Hepatocyte (in vitro differentiated cells): ENCODE measurements at places on chromosomes 6 and 20. TPM values are rescaled to one million over a fixed set of nuclear protein-coding genes. Genes with fewer than 3 reads are reported as not detected.

GRCh38 chr6:27238010-27238983, 9.2 kb upstream of the PRSS16 start:
- H3K27ac ChIP-seq: no peak overlapping the region
- DNase-seq: no peak
- H3K4me3 ChIP-seq: peak overlapping the region; percentile 39
- no peaks in the 10 kb centered on the region for H3K36me3 ChIP-seq
- no peaks in the 10 kb centered on the region for H3K4me1 ChIP-seq

- no peaks in the 10 kb centered on the region for H3K36me3 ChIP-seq
- no peaks in the 10 kb centered on the region for H3K4me1 ChIP-seq
- no peak for DNase-seq
Measured at GRCh38 chr20:15487030-15487429, 1086.2 kb downstream of the KIF16B start.

DNA sequence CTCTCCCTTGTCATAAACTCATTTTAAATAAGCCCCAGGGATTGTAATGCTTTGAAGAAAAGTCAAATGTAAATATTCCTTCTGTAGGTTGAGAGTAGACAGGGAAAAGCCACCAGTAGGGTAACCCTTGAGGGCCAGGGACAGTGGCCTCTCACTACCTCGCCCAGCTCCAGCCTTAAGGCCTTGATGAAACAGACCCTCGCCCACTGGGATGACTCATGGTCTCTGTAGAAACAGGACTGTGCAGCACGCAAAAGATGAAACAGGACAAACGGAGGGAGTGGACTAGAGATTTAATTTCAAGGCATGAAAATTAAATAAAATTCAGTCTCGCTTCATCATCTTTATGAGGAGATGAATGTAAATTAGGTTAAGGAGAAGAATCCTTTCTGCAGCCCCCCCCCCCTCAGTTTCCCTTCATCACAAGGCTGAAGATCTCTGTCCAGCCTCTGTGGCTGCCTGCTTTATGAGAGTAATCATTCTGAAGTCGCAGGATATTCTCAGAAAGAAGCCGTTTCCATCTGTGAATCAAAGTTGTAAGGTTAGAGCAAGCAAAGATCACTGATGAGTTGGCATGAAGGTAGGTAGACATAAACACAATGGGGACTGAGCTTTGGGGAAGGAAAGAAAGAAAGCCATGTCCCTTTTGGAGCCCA, 60.4 kb downstream of the TMEM200A start:
- peaks cover 13% of the 10 kb centered on the region for H3K4me1 ChIP-seq
- H3K36me3 ChIP-seq: no peaks in the 10 kb centered on the region
- DNase-seq: peak; percentile 48

DNA sequence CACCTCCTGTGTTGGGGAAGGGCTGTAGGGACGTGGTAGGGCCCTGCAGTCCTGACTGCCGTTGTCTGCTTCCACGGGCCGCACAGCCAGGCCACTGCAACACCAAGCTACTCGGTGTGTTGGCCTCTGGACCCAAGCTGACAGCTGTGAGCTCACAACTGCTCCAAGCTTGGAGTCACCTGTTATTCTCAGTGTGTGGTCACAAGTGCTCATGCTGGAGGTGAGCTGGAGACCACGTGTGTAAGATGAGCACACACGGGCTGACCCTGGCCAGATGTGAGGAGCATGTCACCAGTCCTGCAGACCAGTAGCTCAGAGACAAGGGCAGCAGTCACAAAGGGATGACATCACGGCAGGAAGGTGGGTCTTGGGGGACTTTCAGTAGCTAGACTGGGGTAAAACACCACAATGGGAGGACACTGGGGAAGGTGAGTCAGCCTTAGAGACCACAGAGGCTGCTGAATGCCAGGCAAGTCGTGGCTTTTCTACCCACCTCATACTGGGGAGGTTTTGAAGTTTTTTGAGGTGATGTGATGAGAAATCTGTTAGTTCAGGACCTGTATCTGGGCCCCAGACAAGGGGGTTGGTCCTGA, 87.3 kb downstream of the FAM120B start:
- no peaks in the 10 kb centered on the region for H3K36me3 ChIP-seq
- no peak overlapping the region for H3K27ac ChIP-seq
- no peaks in the 10 kb centered on the region for H3K27me3 ChIP-seq
- H3K4me1 ChIP-seq: no peaks in the 10 kb centered on the region

- H3K27ac ChIP-seq: no peak overlapping the region
- no peak overlapping the region for H3K4me3 ChIP-seq
- H3K27me3 ChIP-seq: no peaks in the 10 kb centered on the region
- no peak for DNase-seq
- H3K36me3 ChIP-seq: no peaks in the 10 kb centered on the region
Measured at GRCh38 chr6:15016813-15017212, 229.1 kb upstream of the JARID2 start.

GRCh38 chr6:12869816-12870432, 153.4 kb downstream of the PHACTR1 start:
- no peak for DNase-seq
- peaks cover 10% of the 10 kb centered on the region for H3K27me3 ChIP-seq
- no peaks in the 10 kb centered on the region for H3K36me3 ChIP-seq

GRCh38 chr6:10690651-10691445, 3.6 kb downstream of the C6orf52 start:
- DNase-seq: peak; percentile 11
- H3K4me1 ChIP-seq: peaks cover 40% of the 10 kb centered on the region
- H3K4me3 ChIP-seq: peak overlapping the region; percentile 4
- H3K27me3 ChIP-seq: no peaks in the 10 kb centered on the region
- no peaks in the 10 kb centered on the region for H3K36me3 ChIP-seq

GRCh38 chr6:89290401-89291155, 24.5 kb downstream of the GABRR2 start:
- H3K4me1 ChIP-seq: no peaks in the 10 kb centered on the region
- H3K4me3 ChIP-seq: no peak overlapping the region
- no peaks in the 10 kb centered on the region for H3K27me3 ChIP-seq
- DNase-seq: no peak
- H3K36me3 ChIP-seq: no peaks in the 10 kb centered on the region

DNA sequence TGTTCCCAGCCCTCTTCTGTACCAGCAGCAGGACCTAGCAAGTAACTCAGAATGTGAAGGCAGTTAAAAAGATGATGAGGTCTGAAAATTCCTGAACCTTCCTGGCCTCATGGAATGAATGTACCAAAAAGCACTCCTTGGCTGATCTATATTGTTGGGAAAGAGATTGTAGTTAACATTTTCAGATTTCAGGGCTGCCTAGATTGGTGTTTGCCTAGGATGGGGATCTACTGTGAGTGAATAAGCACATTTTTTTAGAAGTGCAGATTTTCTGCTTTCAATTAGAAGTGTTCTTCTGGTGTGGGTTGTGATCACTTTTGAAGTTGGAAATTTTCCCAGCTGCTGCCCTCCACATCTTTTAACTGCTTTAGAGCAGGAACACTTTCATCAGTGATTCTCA, 6.2 kb downstream of the MYLIP start:
- no peaks in the 10 kb centered on the region for H3K36me3 ChIP-seq
- DNase-seq: no peak
- no peaks in the 10 kb centered on the region for H3K27me3 ChIP-seq
- peaks cover 80% of the 10 kb centered on the region for H3K4me1 ChIP-seq
- peak overlapping the region; percentile 25 for H3K27ac ChIP-seq

- H3K4me1 ChIP-seq: no peaks in the 10 kb centered on the region
- no peaks in the 10 kb centered on the region for H3K36me3 ChIP-seq
- H3K27ac ChIP-seq: no peak overlapping the region
- no peaks in the 10 kb centered on the region for H3K27me3 ChIP-seq
- DNase-seq: peak; percentile 38
Measured at GRCh38 chr20:35568645-35569044, 26.8 kb downstream of the ERGIC3 start.

GRCh38 chr6:17965397-17965796, 22.0 kb downstream of the KIF13A start:
- no peak for DNase-seq
- no peak overlapping the region for H3K27ac ChIP-seq
- H3K4me3 ChIP-seq: no peak overlapping the region
- no peaks in the 10 kb centered on the region for H3K27me3 ChIP-seq

DNA sequence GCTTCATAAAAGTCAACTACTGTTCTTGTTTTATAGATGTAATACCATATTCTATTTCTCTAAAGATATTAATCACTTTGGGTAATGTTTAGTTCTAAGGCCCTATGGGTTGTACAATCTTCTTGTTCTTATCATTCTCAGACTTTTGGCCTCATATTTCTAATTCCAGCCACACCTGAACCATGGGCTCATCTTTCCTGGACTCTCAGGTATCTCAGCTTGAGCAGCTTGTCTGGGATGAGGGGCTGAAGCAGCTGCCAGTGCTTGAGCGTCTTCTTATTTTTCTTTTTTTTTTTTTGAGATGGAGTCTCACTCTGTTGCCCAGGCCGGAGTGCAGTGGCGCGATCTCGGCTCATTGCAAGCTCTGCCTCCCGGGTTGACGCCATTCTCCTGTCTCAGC, 150.2 kb downstream of the KIF6 start:
- no peak overlapping the region for H3K27ac ChIP-seq
- no peak overlapping the region for H3K4me3 ChIP-seq
- no peaks in the 10 kb centered on the region for H3K4me1 ChIP-seq
- H3K27me3 ChIP-seq: no peaks in the 10 kb centered on the region
- no peak for DNase-seq
- H3K36me3 ChIP-seq: no peaks in the 10 kb centered on the region

DNA sequence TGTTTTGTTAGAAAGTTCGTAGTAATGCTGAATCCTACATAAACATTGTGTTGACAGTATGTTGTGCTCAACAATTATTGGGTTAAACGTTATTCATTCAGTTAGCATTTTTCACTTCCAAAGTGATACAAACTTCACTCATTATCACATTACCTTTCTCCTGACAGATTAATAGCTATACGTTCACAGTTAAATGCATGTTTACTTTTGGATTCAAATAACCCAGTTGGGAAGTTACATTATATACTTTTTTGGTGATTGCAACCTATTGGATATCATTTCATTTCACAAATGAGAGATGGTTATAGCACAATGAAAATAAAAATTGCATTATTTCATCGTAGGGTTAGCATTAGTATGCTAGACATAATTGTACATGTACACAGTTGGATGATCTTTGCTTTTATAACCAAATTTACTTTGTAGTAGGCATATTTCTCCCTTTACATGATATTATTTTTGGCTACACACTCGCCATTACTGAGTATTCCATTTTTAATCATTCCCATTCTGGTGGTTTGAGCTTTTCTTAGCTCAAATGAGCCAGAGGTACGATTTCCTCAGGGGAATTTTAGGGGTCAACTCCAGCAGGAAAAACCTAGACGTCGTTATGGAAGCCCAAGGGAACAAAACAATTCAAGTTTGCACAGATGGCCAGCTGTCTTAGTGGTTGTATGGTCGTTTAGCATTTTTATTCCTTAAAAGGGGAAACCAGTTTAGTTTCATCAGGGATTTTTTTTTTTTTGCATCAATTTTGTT, 2.1 kb upstream of the HIVEP1 start:
- H3K27me3 ChIP-seq: no peaks in the 10 kb centered on the region
- H3K27ac ChIP-seq: peak overlapping the region; percentile 99
- H3K4me3 ChIP-seq: peak overlapping the region; percentile 60
- no peaks in the 10 kb centered on the region for H3K36me3 ChIP-seq
- H3K4me1 ChIP-seq: peaks cover 20% of the 10 kb centered on the region

DNA sequence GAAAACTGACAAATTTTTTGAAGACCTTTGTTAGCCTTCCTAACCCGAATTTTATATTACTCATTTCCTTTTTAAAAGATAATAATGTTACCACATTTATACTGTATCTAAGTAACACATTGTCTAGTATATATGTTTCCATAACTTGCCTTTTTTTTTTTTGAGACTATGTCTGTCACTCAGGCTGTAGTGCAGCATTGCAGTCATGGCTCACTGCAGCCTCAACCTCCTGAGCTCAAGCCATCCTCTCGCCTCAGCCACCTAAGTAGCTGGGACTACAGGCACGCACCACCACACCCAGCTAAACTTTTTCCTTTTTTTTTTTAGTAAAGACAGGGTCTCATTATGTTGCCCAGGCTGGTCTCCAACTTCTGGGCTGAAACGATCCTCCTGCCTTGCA, 18.6 kb downstream of the ZNFX1 start:
- no peaks in the 10 kb centered on the region for H3K4me1 ChIP-seq
- no peak overlapping the region for H3K4me3 ChIP-seq
- no peak for DNase-seq
- no peaks in the 10 kb centered on the region for H3K27me3 ChIP-seq
- no peak overlapping the region for H3K27ac ChIP-seq

GRCh38 chr6:153302133-153302532, 171.1 kb upstream of the RGS17 start:
- no peaks in the 10 kb centered on the region for H3K27me3 ChIP-seq
- no peak overlapping the region for H3K27ac ChIP-seq
- H3K4me1 ChIP-seq: no peaks in the 10 kb centered on the region
- no peak overlapping the region for H3K4me3 ChIP-seq

DNA sequence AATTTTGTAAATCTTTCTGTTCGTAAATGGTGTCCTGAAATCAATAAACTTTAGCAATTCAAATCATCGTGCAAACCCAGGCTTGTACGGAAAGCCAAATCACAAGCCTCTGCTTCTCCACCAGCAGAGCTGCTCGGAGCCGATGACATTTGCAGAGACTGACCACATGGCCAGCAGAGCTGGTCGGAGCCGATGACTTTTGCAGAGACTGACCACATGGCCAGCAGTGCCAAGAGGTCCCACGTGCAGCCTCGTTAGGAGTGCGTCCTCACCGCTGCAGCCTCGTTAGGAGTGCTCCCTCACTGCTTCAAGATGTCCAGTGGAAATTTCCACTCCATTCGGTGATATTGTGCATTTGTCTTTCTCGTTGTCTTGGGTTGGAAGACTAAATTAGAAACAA, 28.5 kb downstream of the SMOC2 start:
- no peak overlapping the region for H3K27ac ChIP-seq
- H3K36me3 ChIP-seq: no peaks in the 10 kb centered on the region
- no peaks in the 10 kb centered on the region for H3K4me1 ChIP-seq
- no peaks in the 10 kb centered on the region for H3K27me3 ChIP-seq
- no peak for DNase-seq

GRCh38 chr20:513429-513828, 30.2 kb downstream of the CSNK2A1 start:
- H3K4me3 ChIP-seq: no peak overlapping the region
- no peaks in the 10 kb centered on the region for H3K27me3 ChIP-seq
- H3K4me1 ChIP-seq: peaks cover 7% of the 10 kb centered on the region
- no peak for DNase-seq
- no peaks in the 10 kb centered on the region for H3K36me3 ChIP-seq
- H3K27ac ChIP-seq: no peak overlapping the region

The POM121L2 gene
- 0.04 TPM in 1 of 2 replicates, not detected in the other for total RNA-seq

The ANKRD66 gene
- total RNA-seq: not detected in 2 replicates

The FAM217A gene
- total RNA-seq: not detected in 2 replicates

The SLC17A1 gene
- 1.9 and 3.2 TPM in 2 replicates for total RNA-seq

The NRN1 gene
- total RNA-seq: not detected in 2 replicates

The EMILIN3 gene
- total RNA-seq: 8.0 and 9.5 TPM in 2 replicates

The ESR1 gene
- total RNA-seq: 0.07 and 0.08 TPM in 2 replicates

The C6orf163 gene
- 1.3 and 2.5 TPM in 2 replicates for total RNA-seq

The EDN1 gene
- 25.0 and 26.7 TPM in 2 replicates for total RNA-seq
